Activated T-cell treated with anti-CD3 and anti-CD28 coated beads, Interleukin-2, amount 50 U/mL, for 72 hours (primary cell): ENCODE measurements at places on chromosomes 7 and 10.

GRCh38 chr7:111474723-111475418 is 87.4 kb downstream of the IMMP2L start:
- no peak for DNase-seq

GRCh38 chr10:13987446-13987845 is 343.3 kb downstream of the FRMD4A start:
- DNase-seq, result no peak

DNA sequence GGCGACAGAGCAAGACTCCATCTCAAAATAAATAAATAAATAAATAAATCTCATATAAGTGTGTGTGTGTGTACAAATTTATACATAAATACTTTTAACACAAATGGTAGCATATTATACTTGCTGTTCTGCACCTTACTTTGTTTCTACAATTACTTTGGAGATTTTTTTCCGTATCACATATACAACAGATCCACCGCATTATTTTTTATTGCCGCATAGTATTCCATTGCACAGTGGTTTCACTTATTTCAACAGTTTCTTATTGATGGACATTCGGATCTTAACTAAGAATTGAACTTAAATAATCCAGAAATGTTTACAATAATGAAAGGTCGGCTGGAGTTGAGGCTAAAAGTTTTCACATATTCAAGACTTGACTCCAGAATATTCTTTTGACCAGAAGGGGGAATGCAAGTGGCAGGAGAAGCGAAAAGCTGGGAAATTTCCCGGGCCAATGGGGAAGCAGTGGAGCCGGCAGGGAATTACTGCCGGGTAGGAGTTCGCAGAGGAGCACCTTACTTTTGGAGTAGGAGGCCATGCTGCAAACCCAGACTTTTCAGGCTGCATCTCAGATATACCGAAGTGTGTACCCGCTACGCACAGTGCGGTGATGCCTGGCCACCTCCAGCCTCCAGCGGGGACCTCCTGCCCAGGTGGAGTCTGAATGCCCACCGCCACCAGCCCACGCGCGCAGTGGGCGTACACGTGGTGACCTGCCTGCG is 415 bp upstream of the CNNM1 start:
- DNase-seq, result no peak

DNA sequence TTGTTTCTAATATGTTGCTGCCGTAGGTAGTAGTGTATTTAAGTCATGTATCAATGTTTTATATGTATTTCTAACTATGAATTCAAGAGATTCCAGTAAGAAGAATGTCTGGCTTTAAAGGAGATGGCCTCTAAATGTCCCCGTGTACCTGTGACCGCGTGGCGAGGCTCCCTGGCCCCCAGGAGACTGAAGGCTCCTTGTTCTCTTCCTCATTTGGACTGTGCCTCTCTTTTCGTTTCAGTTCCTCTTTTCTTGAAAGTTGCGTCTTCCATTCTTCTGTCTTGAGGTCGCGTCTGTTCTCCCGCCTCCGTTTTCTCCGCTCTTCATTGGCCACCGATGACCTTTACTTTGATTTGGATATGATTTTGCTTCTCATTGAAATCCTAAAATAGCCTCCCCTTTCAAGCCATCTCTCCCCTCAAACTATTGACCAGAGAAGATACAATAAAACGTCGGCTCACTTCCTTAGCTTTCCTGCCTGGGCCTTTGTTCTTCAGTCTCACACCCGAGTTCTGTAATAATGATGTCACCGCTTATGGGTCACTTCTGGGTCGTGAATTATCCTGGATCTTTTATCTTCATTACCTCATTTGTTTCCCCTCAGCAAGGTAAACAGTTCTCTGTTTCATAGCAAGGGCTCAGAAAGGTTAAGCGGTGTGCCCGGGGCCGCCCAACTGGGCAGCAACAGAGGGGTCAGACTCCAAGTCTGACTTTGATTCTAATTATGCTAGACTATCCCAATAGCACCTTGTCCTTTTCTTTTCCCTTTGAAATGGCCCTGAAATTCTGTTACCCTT is 28.7 kb downstream of the WIPI2 start:
- no peak for DNase-seq

- peak; percentile 86 for DNase-seq
Observed at GRCh38 chr7:106425017-106425719, 140.4 kb upstream of the NAMPT start.

DNA sequence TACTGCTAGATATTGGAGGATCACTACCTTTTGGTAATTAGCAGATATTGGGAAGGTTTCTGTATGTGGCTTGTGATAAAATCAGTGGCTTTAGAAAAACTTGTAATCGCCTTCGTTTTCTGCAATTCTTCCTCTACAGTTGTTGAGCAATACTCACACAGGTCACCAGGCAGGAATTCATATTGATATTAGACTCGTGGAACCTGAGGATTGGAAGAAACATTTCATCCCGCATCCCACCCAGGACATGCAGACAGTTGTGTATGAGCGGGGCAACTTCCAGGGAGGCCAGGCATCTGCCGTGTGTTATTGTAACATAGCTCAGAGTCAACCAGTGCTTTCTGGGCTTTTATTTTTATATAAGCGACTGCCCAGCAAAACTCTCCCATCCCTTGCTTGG is 821.3 kb downstream of the LRMDA start:
- no peak for DNase-seq

GRCh38 chr7:20785157-20786048 is 1.3 kb downstream of the SP8 start:
- no peak for DNase-seq

DNA sequence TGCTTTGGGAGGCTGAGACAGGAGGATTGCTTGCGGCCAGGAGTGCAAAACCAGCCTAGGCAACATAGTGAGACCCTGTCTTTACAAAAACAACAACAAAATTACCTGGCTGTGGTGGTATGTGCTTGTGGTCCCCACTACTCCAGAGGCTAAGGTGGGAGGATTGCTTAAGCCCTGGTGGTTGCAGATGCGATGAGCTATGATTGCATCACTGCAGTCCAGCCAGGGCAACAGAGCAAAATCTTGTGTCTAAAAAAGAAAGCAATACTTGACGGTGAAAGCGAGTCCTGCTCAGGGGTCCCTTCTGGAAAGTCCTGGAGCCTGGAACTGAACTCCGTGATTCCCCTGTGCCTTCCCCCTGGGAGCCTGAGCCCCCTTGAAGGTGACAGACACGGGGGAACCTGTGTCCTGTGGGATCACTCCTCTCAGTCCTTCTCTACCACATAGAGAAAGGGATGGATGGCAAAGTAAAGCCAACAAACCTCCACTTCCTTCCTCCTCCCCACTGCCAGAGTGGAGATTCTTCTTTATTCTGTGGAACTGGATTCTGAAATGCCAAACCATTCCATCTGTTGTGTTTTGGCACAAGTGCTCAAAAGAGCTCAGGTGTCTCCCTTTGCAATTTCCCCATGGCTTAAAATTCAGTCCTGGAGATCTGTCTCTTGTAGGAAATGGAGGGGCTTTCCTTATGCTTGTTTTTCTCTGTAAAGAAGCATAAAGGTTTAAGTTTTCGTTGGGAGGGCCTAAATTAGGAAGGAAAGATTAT is 50.6 kb downstream of the KIAA1217 start:
- no peak for DNase-seq

GRCh38 chr7:38054199-38054598 is 123.8 kb upstream of the STARD3NL start:
- DNase-seq, result no peak

DNA sequence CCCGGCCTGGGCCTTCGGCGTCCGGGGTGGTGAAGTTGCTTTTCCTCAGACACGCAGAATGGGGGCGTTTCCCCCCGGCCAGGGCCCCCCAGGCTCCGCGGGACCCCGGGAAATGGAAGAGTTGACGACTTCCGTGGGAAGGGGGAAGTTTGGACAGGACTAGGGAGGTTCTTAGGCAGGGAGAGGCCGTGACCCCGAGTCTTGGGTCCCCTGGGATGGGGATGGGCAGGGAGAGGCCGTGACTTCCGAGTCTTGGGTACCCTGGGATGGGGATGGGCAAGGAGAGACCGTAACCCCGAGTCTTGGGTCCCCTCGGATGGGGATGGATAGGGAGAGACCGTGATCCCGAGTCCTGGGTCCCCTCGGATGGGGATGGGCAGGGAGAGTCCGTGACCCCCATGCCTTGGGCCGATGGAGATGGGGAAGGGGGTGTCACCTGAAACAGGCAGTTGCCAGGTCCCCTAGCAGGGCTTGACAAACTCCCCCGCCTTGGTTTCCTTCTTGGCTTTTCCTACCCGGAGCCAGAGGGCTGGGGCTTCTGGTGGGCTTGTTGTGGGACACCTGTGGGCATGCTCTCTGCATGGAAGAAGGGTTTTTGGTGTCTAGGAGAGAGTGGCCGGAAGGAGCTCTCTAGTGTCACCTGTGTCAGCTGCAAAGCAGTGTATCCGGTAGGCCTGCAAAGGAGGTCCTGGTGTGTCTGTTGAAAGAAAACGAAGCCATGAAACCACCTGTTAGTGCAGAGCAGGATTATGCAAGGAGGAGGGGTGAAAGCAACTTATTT is 1.1 kb downstream of the TRRAP start:
- DNase-seq, result peak; percentile 78

DNA sequence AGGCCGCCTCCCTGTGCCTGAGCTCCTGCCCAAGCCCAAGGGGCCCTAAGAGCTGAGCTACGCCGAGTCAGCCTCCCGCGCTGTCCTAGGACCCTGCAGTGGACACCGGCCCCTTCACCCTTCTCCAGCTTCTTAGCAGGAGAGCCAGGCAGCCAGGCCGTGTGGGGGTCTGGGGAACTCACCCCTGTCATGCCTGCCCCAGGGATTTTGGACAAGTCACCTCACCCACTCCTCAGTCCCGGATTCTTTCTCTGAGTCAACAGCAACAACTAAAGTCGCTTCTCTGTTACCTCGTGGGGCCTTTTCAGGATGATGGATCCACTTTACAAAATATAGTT is 79.3 kb downstream of the MKI67 start:
- no peak for DNase-seq

- DNase-seq, result no peak
Observed at GRCh38 chr7:72444026-72444776, 32.1 kb upstream of the CALN1 start.

- DNase-seq, result no peak
Observed at GRCh38 chr10:107856047-107856315, 691.5 kb upstream of the SORCS1 start.

- DNase-seq, result no peak
Observed at GRCh38 chr7:140992422-140992821, 22.3 kb downstream of the MRPS33 start.

GRCh38 chr10:117632406-117632805 is 89.9 kb downstream of the EMX2 start:
- DNase-seq, result no peak

DNA sequence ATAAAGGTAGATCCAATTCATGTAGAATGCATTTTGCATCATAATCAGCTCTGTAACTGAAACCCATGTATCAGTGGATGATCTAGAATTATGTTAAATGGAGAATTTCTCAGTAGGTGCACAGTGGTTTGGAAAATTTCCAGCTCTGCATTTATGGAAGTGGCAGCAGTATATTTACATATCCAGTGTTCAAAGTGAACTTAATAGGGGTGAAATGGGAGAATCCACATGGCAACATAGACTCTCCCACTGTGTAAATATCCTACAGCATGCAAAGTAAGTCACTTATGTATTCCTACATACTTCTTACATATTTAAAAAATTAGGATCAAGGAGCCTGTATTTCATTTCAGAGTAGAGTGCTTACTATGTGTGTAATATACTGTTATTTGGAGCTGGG is 35.3 kb downstream of the CDC14C start:
- DNase-seq, result no peak

GRCh38 chr7:22278660-22279059 is 78.3 kb downstream of the RAPGEF5 start:
- no peak for DNase-seq

GRCh38 chr7:11006291-11006690 is 32.6 kb downstream of the PHF14 start:
- no peak for DNase-seq

DNA sequence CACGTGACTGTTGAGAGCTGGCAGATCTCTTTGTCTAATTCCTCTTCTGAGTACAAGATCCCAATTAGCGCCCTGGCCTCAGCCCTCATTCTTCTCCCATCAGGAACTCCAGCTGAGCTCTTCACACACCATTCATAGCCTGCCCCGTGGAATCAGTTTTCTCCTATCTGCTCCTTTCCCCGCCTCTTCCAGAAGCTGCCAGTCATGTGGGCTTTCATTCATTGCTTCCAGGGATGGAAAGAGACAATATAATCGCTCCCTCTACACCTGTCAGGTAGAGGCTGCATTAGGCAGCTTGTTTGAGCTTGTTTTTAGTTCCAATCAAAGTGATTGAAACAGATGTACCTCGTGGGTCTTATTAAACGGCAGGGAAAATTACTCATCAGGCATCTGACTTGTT is 515.8 kb downstream of the TYW1 start:
- DNase-seq, result no peak
